ENCODE measurements at places on chromosomes 7 and 10.

DNA sequence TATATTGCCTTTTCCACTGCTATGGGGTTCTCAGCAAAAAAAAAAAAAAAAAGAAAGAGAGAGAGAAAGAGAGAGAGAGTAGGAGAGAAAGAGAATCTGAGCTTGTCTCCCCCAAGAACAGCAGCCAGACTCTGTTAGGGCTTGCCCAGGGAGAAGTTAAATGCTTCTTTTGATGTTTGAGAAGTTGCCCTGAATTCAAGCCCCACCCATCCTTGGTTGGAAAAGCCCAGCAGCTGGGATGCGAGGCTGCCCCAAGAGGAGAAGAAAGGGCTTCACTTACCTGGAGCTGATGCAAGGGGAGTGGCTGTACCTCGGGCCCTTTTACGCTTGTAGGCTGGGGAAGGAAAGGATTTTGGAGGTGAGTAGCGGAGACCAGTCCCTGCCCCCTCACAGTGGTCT lies 20.9 kb upstream of the MGMT start:
- no peak for DNase-seq

GRCh38 chr7:115009736-115010440 lies 88.0 kb downstream of the MDFIC start:
- DNase-seq: no peak

GRCh38 chr10:110857265-110858171 lies 14.2 kb upstream of the PDCD4 start:
- DNase-seq: no peak

- no peak for DNase-seq
These were observed 2.6 kb downstream of the ZC3HAV1 start for GRCh38 chr7:139106959-139107358.

DNA sequence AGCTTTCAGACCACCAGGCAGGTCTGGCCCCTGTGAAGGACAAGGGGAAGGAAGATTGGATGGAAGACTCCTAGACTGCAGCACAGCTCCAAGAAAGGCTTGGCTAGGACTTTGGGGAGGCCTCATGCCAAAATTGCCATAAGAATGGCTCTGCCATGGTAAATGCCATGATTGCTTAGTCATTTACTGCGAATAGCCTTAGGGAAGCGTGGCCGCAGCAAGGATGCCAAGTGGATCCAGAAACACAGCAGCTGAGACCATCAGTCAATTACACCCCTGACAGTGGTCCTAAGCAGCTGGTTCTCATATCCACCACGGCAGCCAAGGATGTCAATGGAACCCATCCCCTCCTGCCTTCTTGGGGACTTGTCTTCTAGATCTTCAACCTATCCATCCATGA lies 88.2 kb upstream of the AUTS2 start:
- DNase-seq: no peak

- DNase-seq: no peak
These were observed 14.0 kb downstream of the KMT2E start for GRCh38 chr7:105028004-105028403.

- DNase-seq: no peak
These were observed 143.8 kb upstream of the PCLO start for GRCh38 chr7:83306502-83306901.

DNA sequence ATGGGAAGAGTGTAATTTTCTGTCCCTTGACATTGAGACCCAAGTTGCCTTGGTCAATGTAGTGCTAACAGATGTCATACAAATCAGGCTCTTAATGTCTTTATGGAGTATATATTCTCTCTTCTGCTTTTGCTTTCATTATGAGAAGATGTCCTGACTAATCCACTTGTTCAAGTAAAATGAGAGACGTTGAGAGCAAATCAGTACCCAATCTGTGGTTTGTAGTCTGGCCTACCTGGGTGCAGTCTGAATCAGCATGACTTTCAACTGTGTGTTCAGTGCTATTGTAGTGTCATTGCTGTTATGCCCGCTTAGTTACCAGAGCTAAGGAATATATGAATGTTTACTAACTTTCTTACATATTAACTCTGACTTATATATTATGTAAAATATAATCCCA lies 612.4 kb downstream of the ANKRD7 start:
- DNase-seq: no peak

GRCh38 chr7:30344513-30344912 lies 60.1 kb downstream of the ZNRF2 start:
- no peak for DNase-seq

GRCh38 chr7:26369593-26369992 lies 77.9 kb downstream of the SNX10 start:
- no peak for DNase-seq

GRCh38 chr7:128166603-128167041 lies 74.5 kb upstream of the LEP start:
- DNase-seq: peak; percentile 29

GRCh38 chr7:79823246-79823951 lies 311.2 kb upstream of the GNAI1 start:
- no peak for DNase-seq

DNA sequence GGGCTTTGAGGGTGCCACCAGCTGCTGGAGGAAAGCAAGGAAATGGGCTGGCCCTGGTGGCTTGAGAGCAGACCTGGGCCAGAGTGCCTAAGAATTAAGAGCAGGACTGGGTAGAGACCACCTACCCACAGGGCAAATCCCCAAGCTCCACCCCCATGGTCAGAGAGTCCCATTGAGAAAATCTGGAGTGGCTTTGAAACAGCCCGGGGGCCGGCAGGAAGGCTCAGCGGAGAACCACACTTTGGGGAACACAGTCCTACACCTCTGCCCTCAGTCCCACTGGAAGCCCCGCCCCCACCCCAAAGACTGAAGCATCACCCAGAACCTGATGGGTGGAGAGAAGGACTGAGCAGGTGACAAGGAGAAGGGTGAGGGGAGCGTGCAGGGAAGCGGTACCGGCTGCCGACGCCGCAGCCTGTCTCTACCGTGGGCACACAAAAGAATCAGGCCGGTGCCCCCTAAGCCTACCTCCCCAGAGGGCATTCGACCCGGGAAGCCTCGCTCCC lies 3.6 kb downstream of the SMARCD3 start:
- no peak for DNase-seq

- DNase-seq: peak; percentile 49
These were observed 492 bp downstream of the COG5 start for GRCh38 chr7:107563081-107563774.

DNA sequence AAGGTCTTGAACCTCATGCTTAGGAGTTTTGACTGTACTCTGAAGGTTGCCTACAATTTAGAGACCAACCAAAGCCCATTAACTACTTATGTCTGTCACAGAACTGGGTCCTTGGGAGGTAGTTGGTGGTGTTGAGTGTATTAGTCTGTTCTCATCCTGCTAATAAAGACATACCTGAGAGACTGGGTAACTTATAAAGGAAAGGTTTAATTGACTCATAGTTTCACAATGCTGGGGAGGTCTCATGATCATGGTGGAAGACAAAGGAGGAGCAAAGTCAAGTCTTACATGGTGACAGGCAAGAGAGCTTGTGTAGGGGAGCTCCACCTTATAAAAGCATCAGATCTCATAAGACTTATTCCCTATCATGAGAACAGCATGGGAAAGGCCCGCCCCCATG lies 319.6 kb upstream of the ZMIZ1 start:
- no peak for DNase-seq
